Fibroblast of skin of abdomen (primary cell): ENCODE measurements at places on chromosomes 12 and 14.

GRCh38 chr14:106879241-106879640 is 1352.9 kb downstream of the TMEM121 start:
- DNase-seq: no peak

DNA sequence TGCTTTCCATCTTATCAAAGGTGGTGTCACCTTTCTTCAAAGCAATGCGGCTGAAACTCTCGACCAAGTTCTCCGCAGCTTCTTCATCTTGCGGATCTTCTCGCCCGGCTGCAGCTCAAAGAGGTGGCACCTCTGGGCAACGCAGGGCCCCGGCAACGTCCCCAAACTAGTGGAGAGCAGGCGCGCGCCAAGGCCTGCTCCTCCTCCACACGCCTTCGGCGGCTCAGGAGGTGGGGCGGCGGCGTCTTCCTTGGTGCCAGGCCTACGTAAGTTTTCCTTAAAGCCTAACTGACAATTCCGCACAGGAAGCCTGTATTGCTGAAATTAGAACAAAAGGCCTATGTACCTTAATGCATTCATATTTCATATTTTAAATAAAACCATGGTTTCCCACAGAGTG is 112.0 kb downstream of the TMX1 start:
- DNase-seq: no peak

- DNase-seq: peak; percentile 60
These were observed 598 bp downstream of the RASSF9 start for GRCh38 chr12:85835426-85836196.

DNA sequence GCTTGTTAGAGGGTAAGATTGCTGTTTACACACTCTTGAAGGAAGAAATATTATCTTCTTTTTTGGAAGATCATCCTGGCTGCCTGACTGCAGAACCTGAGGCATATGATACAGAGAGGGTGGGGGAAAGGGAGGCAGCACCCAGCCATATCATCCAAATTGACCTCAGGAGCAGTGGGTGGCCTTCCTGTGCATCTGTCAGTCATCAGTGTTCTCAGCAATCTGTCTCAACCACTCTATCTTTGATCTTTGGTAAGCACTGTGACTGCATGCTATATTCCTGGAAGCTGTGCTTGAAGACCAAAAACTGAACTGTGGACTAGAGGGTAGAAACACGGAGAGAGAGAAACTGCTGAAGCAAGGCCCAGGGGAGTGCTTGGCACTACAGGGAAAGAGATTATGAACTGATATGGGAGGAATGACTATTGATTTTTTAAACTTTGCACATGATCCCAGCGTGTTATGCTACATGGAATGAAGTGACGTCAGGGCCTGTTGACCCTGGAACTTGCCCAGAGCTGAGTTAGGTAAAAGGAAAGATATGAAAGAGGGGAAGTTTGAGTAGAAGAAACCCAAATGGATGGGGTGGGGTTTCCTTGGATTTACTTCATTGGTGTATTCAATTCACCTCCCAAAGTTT is 171.5 kb downstream of the ASCL1 start:
- no peak for DNase-seq

GRCh38 chr12:109435428-109436187 is 41.5 kb downstream of the KCTD10 start:
- DNase-seq: peak; percentile 8

DNA sequence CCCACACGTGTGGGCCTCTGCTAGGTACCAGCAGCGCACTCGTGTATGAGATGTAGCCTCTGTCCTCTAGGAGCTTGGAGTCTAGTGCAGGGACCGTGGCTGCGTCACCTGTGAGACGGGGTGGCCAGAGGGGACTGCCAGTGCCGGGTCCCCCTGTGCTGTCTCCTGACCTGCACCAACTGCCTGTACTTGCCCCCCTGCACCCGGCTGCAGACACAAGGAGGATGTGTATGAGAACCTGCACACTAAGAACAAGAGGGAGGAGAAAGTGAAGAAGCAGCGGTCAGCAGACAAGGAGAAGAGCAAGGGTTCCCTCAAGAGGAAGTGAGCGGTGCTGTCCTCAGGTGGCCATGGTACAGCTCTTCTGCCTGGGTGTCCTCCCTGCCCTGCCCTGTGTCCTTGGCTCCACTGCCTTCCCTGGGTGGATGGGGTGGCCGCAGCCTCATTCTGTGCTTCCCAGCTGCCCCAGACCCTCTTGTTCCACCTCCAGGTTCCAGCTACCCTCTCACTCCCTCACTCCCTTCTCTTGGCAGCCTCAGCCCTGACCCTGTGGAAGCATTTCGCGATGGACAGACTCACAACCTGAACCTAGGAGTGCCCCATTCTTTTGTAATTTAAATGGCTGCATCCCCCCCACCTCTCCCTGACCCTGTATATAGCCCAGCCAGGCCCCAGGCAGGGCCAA is 9.6 kb downstream of the PTPN6 start:
- peak; percentile 41 for DNase-seq

- DNase-seq: peak; percentile 61
These were observed 493 bp downstream of the HOXC5 start for GRCh38 chr12:54033106-54033979.

DNA sequence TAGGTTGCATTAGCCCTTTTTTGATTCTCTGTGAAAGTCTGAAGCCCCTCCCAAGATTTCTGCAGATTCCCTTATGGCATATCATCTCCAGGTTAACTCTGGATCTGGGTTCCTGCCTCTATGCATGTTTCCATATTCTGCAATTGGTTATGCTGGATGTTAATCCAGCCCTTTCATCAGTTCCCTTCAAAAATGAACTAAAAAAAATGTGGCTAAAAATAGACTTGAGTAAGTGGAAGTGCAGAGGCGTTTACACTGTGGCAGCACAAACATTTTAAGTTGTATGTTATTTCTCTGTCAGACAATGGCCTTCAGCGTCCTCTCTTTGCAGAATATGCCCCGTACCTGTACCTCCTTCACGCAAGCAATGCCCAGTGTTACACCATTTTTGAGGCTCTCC is 11.4 kb downstream of the MGST1 start:
- DNase-seq: no peak

DNA sequence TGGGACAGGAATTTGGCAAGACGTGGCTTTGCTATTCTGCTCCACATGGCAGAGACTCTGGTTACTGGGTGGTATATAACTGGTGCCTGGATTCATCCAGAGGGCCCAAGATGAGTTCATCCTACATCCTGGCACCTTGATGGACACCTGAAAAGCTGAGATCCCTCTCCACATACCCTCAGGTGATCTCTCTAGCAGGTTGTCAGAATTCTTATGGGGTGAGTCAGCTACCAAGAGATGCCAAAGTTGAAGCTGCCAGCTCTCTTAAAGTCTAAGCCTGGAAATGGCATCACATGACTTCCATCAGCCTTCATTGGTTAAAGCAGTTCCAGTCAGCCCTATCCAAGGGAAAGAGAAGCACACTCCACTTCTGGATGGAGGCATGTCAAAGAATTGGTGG is 300.7 kb upstream of the SEL1L start:
- no peak for DNase-seq

DNA sequence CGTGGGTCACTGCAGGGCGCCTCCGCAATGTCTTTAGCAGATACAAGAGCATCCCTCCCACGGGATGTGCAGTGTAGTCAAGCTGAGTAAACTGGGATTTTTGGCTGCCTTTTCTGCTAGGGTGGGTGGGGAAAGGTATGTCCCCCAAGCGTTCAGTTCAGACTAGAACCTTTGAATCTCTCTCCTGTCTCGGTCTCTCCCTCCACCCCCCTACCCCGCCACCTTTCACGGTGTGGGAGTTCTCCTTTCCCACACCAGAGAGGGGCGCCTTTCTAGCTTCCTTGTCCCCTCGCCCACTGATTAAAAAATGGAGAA is 525 bp upstream of the FAR2 start:
- peak; percentile 13 for DNase-seq

GRCh38 chr14:71320734-71321573 is 413.7 kb downstream of the PCNX1 start:
- peak; percentile 65 for DNase-seq
